ENCODE measurements at places on chromosomes 1 and 21. TPM values are rescaled to one million over a fixed set of nuclear protein-coding genes. Genes with fewer than 3 reads are reported as not detected.

The MYOG gene
- total RNA-seq: not detected

The DMRTA2 gene
- total RNA-seq: 10.7 TPM

The COA6 gene
- 406 TPM for total RNA-seq

The GRIK3 gene
- not detected for total RNA-seq

The FAM177B gene
- total RNA-seq: 0.57 TPM

The TDRD5 gene
- total RNA-seq: 0.10 TPM

The YRDC gene
- total RNA-seq: 45.6 TPM

All from NCI-H460 (cell line).